ENCODE measurements at places on chromosomes 5 and 9.

DNA sequence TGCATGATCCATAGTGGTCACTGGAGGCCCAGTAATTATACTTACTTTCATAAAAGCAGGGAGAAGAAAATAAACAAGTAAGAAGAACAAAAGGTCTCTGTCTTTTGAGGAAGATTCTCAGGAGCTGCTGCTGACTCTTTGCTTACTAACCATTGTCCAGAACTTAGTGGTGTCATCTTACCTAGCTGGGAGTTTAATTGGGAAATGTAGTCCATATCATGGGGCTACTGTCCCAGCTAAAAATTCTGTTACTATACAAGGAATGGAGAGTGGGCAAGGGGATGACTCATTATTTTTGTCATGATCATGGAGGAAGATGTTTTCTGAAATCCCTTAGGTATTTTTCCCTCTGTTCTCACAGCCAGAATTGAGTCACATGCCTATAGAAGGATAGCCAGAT lies 639.3 kb downstream of the MTRR start:
- no peak for DNase-seq

GRCh38 chr5:84287951-84288350 lies 96.7 kb downstream of the EDIL3 start:
- no peak for DNase-seq

- DNase-seq, result no peak
Observed at GRCh38 chr5:132499440-132500243, 9.1 kb upstream of the IRF1 start.

DNA sequence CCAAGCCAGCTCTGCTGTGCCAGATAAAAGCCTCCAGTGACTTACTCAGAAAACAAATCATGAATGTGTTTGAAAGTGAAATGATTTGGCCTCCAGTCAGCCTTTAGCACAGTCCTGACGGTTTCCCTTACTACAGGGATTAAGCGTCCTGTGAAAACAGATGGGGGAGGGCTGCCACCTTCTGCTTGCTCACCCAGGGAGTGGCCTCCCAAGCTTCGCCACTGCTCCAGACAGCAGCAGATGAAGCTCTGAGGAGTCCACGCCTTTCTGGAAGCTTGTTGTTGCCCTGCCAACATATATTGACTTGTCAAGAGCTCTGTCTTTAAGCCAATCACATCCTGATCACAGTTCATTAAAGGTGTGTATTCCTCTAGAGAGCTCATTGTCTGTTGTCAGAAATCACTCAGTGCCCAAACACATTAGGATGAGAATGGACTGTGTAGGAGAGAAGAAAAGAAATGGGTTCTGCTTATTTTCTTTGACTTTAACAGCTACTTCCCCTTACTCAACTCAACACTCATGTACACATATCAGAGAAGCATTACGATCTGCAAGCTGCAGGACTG lies 4.9 kb upstream of the FYB1 start:
- no peak for DNase-seq

DNA sequence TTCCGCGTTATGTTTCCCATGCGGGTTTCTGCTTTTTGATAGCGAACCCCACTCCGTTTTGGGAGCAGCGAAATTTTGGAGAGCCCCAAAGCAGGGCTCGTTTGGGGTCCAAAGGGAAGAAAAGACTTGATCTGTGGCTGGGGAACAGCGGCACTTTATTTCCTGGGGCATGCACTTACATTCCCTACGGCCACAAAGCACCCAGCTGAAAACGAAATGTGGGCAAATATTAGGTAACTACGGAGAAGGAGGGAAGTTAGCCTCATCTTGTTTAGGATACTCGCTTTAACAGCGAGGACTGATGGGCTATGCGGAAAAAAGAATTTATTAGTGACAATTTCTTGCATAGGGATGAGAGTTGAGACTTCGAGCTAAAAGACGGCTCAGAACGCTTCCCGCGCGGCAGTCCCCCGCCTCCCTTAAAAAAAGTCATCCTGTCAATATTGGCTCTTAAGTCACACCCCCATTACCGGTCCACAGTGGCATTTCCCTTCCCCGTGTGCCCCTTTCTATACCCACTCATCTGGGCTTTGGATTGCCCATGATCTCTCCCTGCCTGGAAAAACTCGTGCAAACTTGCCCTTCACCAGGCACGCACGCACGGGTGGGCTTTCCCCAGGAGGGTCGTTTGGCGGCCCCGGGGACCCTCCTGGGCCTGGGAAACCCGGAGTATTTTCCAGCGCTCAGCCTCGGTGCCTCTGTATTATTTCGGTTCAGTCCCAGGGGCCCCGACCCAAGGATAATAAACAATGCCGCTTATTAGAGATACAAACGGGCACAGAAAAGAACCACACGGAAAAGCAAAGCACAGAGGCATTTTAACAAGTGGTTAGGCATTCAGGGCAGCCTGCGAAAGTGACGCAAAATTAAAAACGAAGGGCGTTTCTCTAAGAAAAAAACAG lies 35.8 kb upstream of the NFIB start:
- DNase-seq, result no peak

- no peak for DNase-seq
Observed at GRCh38 chr5:74892921-74893320, 26.7 kb upstream of the FAM169A start.

- no peak for DNase-seq
Observed at GRCh38 chr9:117265253-117265652, 149.6 kb downstream of the ASTN2 start.

DNA sequence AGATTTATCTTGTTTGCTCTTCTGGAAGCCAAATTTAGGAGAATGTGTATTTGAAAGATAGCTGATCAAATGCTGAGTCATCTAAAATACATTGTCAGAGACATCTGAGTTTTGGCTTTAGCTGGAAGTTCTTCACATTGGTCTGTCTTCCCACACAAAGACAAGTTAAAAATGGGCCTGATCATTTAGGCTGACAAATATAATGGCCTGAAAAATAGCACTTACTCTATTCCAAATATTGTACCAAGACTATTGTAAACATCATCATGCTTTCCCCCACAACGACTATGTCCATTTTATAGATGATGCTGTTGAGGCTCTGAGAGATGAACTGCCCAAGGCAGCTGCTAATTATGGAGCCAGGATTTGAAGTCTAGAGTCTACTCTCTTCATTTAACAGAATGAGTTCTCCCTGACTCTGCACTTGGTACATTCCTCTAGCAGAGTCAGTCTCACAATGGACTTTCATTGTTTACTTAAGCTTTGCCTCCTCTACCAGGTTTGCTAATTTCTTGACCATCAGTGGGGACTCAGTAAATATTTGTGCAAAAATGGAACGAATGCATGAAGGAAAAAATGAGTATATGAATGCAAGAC lies 619.4 kb upstream of the KLF4 start:
- DNase-seq, result no peak

DNA sequence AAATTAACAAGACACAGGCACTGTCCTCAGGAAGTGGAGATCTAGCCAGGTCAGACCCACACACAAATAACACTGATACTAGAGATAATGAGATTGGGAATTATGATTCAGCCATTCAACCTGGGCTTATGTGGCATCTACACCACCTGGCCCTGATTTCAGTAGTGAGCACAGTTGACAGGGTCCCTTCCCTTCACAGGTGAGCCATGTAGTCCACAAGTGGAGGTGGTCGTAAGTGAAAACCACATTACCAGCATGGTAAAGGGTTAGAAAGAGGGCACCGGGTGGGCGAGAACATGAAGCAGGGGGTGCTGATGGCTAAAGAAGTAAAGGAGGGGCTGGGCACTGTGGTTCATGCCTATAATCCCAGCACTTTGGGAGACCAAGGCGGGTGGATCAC lies 48.3 kb upstream of the IL17B start:
- no peak for DNase-seq

DNA sequence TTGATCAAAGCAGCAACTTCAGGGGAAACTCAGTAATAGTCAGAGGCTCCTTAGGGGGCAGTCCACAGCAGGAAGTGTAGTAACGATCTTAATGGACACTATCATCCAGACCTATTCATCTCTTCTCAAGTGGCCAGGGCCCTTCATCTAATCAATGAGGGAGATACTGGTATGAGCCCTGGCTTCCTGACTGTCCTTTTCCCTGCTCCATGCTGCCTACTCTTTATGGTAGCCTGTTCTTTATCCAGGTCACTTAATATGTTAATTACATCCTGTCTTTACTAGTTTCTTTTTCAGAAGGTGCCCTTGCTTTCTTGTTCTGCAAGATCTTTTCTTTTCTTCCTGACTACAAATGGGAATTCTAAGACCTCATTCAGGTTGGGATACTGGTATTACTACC lies 197.1 kb downstream of the CAVIN4 start:
- DNase-seq, result no peak

DNA sequence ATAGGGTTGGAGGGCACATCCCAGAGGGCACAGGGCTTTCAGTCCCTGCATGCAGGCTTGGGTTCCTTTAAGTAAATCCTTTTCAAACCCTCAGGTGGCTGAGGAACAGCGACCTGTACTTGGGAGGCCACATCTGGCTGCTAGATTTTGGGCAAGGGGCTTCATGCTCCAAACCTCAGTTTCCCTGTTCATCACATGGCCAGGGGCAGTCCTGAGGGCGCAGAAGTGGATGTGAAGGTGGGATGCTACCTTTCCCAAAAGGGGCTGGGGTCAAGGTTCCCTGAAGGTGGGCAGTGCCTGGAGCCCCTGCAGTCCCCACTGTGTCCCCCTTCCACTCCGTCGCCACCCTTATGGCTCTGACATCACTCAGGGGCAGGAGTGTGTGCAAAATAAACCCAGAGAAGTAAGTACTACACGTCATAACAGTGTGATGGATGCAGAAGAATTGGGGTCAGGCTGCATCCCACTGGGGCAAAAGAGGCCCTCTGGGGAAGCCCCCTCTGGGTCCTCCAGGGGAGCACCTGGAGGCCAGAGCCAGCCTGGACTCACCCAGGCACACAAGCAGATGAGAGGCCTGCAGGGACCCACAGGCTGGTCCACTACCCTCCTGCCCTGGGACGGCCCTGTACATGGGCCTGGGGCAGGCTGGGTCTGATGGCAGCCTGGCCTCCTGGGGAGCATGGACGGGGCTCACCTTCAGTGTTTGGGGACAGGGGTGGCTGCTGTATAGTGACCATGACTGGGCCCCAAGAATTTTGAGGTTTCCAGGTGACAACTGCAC lies 1.9 kb upstream of the CARD19 start:
- DNase-seq, result no peak

DNA sequence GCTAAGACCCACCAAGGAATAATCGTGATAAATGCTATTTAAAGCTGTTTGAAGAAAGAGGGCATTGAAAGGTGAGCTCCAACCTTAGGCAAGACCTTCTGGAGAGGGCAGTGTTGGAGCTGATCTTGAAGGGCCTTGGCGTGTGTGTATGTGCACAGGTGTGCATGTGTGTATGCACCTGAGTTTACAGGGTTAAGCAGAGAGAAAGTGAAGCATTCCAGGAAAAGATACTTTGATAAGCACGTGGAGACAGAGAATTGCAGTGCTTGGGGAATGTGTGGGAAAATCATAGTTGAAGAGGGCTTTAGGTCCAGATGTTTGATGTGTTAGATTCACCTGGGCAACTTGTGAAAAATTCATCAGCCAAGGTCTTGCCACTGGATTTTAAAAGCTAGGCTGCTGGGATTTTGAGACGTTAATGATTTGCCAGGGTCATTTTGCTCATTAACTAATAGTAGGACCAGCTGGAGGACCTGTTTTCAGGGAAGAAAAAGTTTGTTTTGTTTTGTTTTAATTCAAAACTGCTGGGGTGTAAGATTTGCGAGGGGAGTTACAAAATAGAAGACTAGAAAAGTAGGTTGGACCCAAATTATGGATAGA lies 78.3 kb upstream of the ANKRD55 start:
- DNase-seq, result no peak

GRCh38 chr5:13643734-13644133 lies 300.8 kb downstream of the DNAH5 start:
- DNase-seq, result no peak

- no peak for DNase-seq
Observed at GRCh38 chr5:147694772-147695171, 87.8 kb downstream of the JAKMIP2 start.

DNA sequence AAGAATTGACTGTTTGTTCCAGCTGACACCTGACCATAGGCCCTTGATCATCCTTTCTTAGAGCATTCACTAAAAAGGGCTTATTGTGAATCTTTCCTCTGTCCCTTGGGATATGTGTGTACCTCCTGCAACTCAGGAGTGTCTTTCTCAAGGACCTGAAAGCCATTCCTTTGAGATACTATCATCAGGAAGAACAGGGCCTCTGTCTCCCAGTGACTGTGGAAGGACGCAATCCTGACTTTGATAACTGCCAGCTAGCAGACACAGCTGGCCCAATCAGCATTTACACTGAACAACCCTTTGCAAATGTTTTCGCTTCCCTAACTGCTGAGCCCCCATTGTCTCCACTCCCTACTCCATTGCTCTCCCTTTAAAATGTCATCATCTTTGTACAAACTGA lies 144.4 kb downstream of the RMI1 start:
- no peak for DNase-seq

GRCh38 chr9:3848445-3849114 lies 322.8 kb upstream of the RFX3 start:
- no peak for DNase-seq

- no peak for DNase-seq
Observed at GRCh38 chr5:15757103-15757502, 257.1 kb downstream of the FBXL7 start.

GRCh38 chr5:126920291-126920690 lies 110.1 kb downstream of the MARCHF3 start:
- DNase-seq, result no peak

GRCh38 chr9:4371108-4371507 lies 71.2 kb upstream of the GLIS3 start:
- DNase-seq, result no peak

GRCh38 chr5:40376566-40376965 lies 303.1 kb upstream of the PTGER4 start:
- no peak for DNase-seq

- no peak for DNase-seq
Observed at GRCh38 chr5:171433352-171433698, 13.9 kb downstream of the FGF18 start.

- no peak for DNase-seq
Observed at GRCh38 chr5:132202711-132203463, 24.8 kb downstream of the P4HA2 start.

DNA sequence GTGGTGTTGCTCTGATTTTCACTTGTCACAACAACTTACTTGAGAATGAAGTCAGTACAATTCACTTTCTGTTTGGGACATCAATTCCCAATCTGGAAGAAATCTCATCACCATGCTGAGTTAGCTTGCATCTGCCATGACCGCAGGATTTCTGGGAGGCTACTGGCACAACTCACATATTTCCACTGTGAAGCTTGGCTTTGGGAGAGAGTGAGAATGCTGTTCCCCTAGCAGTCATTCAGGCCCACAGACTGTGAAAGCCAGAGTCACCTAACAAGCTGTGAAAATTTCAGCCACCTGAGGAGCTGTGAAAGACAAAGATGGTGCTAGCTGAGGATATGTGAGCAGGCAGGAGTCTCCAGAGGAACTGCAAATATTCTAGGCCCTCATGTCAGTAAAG lies 365.2 kb upstream of the TUSC1 start:
- no peak for DNase-seq

GRCh38 chr9:133818444-133818843 lies 80.3 kb upstream of the SARDH start:
- DNase-seq, result no peak

DNA sequence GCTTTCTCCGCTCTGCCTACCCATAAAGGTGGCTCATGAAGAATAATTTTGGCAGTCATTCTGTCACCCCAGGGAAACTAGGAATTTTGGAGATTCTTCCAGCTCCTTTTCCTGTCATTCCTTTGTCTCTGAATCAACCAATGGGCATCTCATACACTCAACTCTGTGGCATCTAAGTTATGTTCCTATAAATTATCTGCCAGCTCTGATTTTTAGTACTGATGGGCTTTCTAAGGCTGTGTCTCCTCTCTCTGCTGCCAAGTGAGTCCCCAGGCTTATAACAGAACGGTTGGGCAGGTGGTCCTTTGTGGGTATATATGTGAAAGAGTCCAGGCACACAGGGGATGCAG lies 226.8 kb downstream of the NMUR2 start:
- DNase-seq, result no peak
